Brain microvascular endothelial cell (primary cell): ENCODE measurements at places on chromosomes 1 and 21.

GRCh38 chr1:59596956-59597355, 217.8 kb upstream of the HOOK1 start:
- DNase-seq: no peak

GRCh38 chr1:8016210-8016894, 9.8 kb downstream of the ERRFI1 start:
- DNase-seq: no peak

DNA sequence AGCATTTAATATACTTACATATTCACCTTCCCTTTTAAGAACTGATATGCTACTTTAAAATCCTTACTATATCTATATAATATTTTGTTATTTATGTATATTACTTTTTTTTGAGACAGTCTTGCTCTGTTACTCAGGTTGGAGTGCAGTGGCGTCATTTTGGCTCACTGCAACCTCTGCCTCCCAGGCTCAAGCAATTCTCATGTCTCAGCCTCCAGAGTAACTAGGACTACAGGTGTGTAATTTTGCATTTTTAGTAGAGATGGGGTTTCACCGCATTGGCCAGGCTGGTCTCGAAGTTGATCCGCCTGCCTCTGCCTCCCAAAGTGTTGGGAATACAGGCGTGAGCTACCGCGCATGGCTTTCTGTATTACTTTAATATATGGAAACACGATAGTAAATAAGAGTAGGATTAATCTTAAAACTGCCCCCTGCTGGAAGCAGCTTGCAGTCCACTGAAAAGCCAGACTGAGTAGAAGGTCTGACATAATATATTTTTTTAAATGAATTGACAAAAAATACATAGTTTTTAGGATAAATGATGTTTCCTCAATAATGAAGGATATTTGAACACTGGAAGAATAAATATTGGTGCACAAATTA, 24.4 kb downstream of the RCAN3 start:
- peak; percentile 33 for DNase-seq

DNA sequence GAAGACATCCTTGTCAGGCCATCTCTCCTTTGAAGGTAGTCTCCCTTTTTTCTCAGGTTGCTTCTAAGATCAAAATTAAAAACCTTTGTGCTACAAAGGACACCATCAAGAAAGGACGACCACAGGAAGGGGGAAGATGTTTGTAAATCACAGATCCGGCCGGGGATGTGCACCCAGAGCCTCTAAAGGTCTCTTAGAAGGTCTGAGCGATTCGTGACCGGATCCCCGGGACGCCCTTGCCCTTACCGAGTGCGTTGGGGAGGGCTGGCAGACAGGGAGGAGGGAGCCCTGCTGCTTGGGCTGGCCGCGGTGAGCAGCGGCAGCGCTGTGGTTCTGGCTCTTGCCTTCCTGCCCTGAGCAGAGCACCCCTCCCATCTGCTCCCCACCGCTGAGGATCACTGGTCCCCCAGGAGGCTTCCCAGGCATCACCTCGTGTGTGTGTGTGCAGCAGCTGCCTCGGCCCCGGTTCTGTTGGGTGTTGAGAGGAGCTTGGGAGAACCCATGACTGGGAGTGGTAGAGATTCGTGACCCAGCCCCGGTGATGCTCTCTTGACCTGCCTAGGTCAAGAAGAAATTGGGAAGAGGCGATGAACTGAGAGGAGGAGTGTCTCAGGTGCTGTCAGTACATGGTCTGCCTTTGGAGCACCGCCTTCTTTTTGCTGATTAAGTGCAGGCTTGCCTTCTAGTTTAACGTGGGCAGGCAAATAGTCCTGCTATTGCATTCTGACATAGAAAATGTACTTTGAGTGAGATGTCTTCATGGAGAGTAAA, 34.5 kb downstream of the AGPAT3 start:
- no peak for DNase-seq

DNA sequence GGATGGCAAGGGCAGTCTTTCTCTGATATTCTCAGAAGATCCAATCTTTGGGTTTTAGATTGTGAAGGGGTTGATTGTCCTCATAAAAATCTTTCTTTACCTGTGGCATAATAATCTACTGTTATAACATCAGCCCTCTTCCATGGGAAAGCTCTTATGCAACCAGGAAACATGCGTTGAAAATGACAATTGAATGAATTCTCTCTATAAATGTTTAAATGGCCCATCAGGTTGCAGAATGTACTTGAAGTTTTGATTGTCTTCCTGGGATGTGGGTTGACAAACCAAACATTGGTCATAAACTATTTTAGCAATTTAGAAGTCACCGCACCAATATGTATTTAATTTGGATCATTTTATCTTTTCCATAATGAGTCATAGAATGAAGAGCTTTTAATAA, 31.7 kb upstream of the ITLN1 start:
- no peak for DNase-seq

- no peak for DNase-seq
These were observed 576.2 kb downstream of the MATN1 start for GRCh38 chr1:30147188-30147587.

GRCh38 chr1:94335950-94336349, 82.2 kb upstream of the ABCD3 start:
- DNase-seq: peak; percentile 88

GRCh38 chr1:17423781-17424245, 15.7 kb downstream of the RCC2 start:
- DNase-seq: no peak

DNA sequence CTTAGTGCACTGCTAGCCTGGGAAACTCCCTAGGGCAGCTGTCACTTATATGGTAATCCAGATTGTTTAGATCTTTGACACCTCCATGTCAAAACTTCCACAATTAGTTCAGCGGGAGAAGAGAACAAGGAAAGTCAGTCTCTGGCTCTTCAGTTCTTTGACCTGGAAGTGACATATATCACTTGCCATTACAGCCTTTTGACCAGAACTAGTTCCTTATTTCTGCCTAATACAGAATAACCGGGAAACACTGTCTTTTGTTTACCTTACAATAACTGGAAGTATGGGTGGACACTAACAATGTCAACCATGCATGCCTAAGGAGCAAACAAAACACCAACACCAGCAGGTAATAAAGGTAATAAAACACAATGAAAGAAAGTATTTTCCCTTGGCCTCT, 68.3 kb downstream of the C4BPA start:
- no peak for DNase-seq

DNA sequence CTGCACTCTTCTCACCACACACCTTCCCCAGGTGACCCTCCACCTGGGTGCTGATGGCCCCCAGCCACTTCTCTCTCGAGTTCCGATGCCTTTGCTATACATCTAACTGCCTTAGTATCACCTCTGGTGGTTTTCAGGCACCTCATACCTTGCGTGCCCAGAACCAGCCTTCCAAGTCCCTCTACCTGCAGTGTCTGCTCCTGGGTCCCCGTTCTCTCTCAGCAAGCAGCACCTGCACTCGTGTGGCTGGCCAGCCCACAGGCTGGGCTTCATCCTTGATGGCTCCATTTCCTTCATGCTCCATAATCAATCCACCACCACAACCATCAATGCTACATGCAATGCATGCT, 49.2 kb upstream of the EDN2 start:
- no peak for DNase-seq

GRCh38 chr1:98458511-98459485, 202.7 kb upstream of the SNX7 start:
- no peak for DNase-seq

- peak; percentile 34 for DNase-seq
These were observed 425 bp downstream of the DDR2 start for GRCh38 chr1:162632698-162633080.

DNA sequence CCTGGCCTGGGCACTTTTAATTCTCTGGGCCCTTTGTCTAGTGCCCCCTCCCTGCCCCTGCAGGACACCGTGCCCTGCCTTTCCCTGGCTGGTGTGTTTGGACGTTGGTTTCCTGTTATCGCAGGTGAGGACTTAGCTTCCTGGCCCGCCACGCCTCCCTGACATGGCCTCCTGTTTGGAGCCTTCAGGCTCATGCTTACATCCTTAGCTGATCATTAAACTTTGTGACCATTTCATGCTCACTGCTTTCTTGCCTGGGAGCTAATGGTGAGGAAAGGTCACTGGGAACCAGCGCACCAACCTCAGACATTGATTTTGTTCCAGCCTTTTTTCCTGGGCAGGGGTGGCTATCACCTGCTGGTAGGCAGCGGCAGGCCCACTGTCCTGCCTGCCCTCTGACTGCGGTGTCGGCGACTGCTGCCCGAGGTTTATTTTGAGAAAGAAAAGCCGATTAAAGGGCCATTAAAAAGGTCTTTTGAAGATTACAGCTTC, 3.7 kb downstream of the PFKL start:
- DNase-seq: no peak

DNA sequence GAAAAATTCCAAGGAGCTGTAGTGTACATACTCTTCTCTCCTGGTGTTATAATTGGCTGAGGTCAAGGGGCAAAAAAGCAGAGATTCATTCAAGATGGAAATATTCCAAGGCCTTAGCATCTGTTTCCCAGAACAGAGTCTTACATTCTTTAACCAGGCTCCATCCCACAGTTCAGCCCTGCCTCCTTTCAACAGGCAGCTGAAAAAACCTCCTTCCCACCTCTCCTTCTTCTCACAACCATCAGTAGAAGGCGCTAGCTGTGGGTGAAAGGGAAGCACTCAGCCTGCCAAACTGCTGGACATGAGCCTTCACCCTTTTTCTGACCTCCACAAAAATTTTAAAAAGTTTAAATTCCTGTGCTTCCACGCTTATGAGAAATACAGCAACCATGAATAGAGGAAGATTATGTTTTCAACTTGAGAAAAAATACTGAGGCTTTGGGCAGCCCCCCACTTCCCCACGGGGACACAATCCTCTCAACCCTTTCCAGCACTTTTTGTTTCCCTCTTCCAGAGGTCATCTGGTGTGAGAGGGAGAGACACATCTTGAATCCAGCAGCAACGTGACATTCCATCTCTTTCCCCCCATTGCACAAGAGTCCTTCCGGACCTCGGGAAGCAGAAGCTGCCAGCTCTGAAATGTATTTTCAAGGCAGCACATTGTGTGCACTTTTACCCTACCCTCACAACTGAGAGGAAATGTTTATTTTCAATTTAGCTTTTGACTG, 43.2 kb upstream of the FMO2 start:
- peak; percentile 73 for DNase-seq

DNA sequence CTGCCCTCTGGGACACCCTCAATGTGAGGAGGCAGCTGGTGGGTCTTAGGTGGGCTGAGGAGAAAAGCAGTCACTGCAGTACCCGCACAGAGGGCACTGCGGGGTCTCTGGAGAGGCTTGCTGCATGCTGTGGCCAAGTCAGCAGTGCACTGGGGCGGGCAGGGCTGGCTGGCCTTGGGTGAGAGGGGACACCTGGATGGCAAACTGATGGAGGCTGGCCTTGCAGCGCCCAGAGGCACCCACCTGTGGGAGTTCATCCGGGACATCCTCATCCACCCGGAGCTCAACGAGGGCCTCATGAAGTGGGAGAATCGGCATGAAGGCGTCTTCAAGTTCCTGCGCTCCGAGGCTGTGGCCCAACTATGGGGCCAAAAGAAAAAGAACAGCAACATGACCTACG, 3.2 kb downstream of the ELF3 start:
- no peak for DNase-seq

DNA sequence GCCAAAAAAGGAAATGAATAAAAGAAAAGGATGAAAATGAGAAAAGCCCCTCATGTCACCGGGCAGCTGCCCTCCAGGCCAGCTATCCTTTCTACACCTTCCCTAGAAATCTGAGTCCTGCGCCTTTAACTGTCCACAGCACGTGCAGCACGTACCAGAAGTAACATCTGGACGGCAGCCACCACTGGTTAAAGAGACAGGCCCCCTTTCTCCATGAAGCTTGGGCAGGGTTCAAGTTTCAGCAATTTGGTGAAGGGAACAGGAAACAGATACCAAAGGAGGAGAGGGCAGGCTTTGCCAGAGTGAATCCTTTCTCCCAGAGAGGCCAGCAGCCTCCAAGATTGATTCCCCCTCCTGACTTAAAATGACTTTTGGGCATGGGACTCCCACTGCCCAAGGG, 3.6 kb upstream of the KIAA2013 start:
- DNase-seq: no peak

DNA sequence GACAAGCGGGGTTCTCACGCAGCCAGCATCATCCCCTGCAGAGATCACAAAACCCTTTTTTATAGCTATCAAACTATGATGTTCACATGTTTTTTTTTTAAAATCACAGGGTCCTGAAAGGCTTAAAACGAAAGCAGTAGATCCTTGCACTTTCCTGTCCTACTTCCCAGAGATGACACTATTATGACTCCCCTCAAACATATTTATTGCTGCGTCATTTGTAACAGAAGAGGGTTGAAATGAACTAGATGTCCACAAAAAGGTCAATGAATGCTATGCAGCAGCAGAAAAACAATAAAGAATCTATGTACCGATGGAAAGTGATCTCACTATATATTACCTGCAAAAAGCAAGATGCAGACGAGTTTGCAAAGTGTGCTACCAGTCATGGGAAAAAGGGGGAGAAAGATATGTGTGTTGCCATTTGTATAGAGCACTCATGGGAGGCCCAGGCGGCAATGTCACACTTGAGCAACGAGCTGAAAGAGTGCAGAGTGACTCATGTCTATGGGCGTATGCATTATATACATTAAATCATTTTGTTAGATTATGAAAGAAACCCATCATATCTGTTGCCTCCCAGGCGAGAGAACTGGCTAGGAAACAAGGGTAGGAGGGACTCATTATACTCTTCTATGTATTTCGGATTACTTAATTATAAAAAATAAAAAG, 68.9 kb upstream of the PARP1 start:
- no peak for DNase-seq

- DNase-seq: no peak
These were observed 16.1 kb downstream of the PARS2 start for GRCh38 chr1:54748094-54748835.

DNA sequence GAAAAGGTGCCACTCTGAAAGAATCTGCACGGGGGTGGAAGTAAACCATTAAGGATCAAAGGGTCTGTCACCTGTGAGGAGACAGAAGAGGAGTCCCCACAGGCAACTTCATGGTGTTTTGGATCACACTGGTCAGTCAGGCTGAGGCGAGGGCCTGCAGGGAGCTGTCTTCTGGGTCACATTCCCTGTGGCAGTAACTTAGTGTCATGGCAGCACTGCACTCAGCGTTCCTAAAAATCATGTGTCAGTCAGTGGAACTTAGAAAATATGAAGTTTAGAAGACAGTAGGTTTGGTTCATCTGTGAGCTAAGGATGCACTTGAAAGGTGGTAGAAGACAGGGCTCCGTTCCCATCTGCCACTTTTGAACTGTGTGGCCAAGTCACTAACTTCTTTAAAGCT, 43.5 kb upstream of the CD101 start:
- DNase-seq: no peak

- no peak for DNase-seq
These were observed 69.2 kb downstream of the UBE4B start for GRCh38 chr1:10101929-10102328.

- DNase-seq: no peak
These were observed 8.0 kb downstream of the CYYR1 start for GRCh38 chr21:26565111-26565510.

- no peak for DNase-seq
These were observed 22.7 kb downstream of the AHCYL1 start for GRCh38 chr1:110007046-110007830.
